ENCODE measurements at places on chromosomes 4 and X.

GRCh38 chr4:39036172-39036571 is 4.0 kb upstream of the TMEM156 start:
- DNase-seq = no peak

GRCh38 chrX:23749576-23749975 is 6.5 kb upstream of the ACOT9 start:
- DNase-seq = no peak

DNA sequence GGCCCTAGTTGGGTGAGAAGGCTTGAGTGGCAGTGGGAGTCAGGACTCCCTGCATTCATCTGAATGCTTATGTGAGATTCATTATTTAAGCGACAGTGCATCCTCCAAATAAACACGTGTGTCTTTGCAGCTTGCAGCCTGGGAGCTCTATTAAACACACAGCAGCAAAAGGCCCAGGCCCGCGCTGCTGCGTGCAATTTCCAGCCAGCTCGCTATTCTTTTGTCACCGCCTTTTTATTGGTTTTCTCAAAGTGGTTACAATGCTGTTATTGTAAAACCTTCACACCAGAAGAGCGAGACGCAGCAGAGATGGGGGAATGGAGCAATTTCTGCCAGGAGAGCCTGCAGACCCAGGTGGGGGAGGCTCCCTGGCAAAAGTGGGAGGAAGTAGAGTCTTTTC is 252.5 kb downstream of the BCOR start:
- no peak for DNase-seq

DNA sequence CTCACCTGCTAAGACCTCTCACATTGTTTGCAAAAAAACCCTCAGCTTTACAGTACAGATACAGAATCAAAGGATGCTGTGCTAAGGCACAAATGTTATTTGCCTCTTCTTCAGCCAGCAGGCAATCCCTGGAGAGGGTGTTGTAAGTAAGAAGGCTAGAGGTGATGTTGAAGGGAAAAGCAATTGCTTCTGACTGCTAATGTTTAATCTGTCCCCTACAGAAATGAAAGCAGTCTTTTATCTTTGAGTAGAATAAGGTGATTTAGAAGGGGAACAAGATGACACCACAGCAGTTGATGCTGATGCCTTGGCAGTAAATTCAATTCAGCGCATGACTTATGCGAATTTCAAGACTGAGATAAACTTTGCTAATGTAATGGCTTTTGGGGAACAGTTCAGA is 1064.8 kb upstream of the IGFBP7 start:
- no peak for DNase-seq

DNA sequence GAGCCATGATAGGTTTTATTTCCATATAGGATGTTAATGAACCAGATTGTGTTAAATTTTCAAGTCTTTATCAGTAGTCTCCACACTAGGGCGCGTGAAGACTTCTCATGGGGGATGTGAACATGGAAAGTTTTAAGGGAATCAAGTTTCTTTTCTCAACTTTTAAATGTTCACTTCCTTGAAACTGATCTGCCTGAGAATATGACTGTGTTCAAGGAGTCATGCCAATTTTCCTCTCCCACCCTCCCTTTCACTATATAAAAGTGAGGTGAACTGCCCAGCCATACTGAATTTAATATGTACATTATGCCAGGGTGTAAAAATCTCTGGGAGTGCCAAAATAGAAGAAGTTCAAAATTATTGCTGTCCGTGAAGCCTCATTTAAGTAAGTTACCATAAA is 30.4 kb upstream of the HPGDS start:
- DNase-seq = no peak

DNA sequence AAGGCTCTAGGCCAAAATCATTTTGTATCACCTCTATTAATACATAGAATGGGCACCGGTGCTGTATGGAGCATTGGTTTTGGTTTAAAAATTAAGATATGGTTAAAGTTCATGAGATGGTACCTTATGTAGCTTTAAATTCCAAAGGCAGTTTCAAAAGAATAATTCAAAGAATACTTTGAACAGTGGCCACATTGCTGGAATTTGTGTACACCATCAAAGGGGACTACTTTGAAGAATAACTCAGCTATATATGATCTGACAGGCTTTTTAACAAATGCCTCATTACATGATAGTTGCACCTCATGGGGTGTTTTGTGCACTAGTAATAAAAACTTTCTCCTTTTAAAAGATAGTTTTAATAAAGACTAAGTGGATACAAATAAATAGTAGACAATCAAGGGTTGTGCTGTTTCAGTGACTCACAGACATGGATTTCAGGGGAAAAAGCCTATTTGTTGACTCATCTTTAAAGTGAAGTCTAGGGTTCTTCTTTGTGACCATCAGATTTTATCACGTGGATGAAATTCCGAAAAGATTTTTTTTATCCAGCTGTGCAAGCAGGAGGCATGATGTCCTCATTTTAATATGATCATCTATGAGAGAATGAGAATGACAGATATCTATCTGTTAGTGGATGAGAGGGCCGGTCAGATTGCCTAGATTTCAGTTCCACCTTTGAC is 12.8 kb downstream of the MTM1 start:
- DNase-seq = no peak

- DNase-seq = no peak
Measured at GRCh38 chr4:78002260-78002659, 54.9 kb upstream of the FRAS1 start.

DNA sequence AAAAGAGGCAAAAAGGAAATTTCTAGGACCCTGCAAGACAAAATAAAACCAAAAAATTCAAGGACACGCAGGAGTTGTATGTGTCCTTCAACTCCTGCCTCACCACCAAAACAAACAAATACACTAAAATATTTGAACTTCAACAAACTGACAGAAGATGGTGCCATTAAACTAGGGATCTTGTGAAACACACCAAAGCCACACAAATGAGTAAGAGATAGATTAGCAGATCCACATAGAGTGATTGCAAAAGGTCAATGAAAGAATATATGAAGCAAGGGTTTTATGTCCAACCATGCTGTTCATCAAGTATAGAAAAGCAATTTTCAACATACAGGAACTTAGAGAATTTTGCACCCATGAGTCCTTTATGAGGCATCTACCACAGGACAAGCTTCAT is 40.1 kb upstream of the SCML1 start:
- no peak for DNase-seq

DNA sequence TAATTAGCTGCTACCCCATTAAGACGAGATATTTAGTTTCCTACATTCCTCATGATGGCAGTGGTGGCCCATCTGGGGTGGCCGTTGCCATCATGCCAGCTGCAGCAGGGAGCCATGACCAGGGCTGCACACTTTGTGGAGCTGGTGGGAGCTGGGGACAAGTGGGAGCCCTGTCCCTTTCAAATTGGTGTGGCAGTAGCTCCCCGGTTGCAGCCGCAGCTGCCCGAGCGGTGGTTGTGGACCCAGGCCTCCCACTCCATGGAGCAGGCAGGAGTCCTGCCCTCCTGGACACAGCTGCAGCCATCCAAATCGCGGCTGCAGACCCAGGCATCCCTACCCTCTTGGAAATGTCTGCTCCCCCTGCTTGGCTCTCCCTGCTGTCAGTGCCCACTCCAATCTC is 9.3 kb upstream of the SYTL5 start:
- no peak for DNase-seq

DNA sequence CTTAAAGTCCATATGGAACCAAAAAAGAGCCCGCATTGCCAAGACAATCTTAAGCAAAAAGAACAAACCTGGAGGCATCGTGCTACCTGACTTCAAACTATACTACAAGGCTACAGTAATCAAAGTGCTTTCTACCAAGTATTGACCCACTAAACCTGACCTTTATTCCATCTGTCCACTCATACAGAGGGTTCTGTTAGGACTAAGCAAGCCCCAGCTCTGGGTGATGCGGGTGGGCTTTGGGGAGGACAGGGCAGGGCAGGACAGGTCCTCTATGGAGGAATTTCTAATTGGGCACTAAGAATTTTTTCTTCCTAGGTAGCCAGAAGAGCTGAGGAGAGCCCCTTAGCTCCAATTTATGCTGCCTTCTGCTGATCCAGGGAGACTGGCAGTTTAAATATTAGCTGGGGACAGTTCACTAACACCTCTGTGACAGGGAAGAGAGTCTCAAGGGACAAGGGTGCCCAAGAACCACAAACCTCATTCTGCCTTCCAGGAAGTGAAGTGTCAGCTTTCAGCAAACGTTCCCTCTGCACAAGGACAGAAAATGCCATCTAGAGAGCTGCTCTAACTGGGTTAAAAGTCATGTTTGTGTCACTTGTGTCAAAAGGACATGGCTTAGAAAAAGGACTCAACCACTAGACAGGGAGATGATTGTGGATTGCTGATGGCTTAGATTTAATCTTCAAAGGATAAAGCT is 143.2 kb downstream of the KIT start:
- DNase-seq = no peak

GRCh38 chr4:87949961-87950360 is 25.6 kb upstream of the SPP1 start:
- DNase-seq = no peak

DNA sequence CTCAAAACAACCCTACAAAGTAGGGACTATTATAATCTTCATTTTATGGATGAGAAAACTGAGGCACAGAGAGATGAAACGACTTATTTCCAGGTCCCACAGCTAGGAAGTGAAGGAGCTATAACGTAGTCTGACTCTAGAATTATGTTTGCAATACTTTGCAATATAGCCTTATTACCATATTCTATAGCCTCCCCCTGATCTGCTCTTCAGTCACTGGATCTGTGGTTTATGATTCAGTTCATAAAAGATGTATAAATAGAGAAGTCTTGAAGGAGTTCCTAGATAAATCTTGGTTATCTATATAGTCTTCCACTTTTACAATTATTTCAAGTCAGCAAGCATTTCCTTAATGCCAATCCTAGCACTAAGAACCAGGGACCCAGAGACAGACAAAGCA is 57.5 kb downstream of the OPHN1 start:
- no peak for DNase-seq

GRCh38 chrX:42754115-42754514 is 23.8 kb downstream of the PPP1R2C start:
- DNase-seq = no peak

DNA sequence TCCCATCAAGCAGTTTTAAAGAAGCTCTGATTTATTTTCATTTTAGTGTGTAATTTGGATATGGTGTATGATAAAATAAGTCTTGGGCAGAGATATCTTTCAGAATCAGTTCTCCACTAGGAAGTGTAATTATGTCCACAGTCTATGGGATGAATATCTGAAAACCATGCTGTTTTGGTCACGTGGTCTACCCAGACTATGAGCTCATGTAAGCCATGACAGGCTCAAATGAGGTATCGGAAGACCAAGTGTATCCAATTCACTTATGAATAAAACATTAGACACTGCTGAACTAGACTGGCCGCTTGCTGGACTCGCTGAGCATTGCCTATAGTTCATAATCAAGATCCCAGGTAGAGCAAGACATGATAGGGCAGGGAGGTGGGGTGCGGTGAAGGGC is 50.5 kb downstream of the SOD3 start:
- no peak for DNase-seq

Data from stimulated activated CD4-positive, alpha-beta T cell treated with anti-CD3 and anti-CD28 coated beads, Interleukin-2, amount 100 ng/mL, for 24 hours (primary cell).